ENCODE measurements at places on chromosomes 6 and 20.

DNA sequence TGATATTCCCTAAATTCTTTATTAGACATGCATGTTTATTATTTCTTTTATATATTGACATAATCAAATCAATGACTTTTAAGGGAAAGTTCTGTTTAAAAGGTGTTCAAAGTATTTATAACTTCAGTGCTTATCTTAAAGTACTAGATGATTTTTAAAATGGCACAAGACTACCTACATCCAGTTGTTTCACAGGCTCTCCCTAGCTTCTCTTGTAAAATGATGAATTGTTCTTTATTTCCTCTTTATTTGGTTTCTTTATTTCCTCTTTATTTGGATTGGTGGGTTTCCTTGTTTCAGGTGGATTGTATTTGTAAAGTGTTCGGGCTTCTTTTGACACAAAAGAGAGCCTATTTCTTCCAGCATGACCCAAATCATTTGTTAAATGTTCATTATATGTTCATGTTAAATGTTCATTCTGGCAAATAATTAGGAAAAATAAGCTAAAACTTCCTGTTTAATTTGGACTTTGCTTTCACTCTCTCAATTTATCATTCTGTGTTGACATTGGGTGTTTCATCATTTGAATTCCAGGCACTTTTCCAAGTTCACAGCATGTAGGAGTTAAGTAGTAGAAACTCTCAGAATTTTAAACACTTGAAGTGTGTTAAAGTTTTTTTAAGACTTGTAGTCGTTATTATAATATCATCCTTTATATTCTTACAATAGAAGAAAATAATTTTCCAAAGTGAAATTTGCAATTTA lies 24.6 kb downstream of the MLIP start:
- no peak for DNase-seq

DNA sequence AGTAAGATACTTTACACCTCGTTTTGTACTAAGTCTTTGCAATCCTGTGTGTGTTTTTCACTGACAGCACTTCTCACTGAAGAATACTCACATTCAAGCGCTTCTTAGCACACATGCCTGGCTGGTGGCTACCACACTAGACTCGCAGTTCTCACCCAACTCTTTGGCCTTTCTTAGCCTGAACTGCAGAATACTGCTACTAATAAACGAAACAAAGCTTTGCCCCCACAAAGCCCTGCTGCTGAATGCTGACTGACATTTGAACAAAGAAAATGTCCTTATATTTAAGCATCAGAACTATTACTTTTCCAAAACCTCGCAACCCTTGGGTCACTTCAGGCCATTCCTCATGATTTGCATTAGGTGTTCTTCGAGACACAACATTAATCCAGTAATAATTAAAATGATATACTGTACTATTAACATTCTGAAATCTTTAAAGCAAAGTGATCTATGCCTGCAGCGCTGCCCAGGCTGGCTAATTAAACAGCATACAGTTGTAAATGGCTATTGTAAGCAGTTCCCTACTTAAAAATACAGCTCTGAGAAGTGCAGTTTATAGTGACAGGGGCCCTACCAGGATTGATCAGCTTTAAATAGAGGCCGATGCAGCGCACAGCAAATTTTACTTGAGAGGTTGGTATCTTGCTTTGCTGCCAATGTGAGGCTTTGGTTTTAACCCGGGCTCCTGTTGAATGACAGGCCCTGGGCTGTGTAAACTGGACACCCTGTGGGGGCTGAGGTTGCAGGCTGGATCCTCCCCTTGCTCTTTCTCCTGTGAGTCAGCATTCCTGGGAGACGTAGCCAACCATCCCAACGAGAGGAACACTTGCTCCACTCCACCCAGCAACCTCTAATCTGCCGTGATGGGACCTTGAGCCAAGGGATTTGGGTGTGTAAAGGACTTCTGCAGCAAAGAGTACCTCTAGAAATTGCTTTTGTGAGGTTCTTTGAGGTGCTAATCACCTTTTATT lies 899.0 kb downstream of the TFAP2A start:
- DNase-seq = no peak

DNA sequence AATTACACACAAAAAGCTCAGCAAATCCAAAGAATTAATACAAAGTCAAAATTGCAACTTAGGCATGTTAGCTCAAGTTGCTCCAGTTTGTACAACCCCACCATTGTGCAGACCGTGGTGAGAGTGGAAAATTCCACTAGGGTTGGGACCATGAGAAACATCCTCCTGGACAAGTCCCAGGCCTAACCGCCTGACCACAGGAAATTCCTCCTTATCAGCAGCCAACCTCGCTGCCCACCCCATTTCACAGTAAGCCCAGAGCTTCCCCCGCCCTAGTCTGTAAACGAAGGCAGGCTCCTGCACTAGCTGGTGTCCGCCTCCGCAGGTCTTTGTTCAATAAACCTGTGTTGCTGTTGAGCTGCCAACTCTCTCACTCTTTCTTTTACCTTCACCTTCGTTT lies 1023.3 kb downstream of the EYS start:
- DNase-seq = no peak

DNA sequence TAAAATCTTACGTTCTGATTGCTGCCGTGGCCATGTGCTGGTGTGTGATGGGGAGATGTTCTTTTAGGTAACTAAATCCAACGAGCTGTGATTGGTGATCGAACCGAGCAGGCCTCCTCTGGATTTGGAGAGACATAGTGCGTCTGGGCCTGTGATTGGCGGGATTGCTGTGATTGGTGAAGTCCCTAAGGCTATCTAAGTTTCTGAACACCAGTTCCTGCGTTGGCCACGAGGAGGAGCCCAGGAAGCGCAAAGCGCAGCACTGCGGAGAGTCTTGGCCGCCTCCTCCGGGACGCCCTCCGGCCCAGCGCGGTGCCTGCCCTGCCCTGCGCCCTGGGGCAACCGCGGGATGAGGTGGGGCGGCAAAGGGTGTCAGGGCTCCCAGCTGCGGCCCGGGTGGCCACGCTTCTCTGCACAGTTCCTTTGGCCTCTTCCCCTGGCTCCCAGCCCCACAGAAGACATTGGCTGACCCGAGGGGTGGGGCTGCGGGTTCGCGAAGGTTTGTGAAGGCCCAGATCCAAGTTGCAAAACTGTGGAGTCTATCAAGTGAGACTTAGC lies 33.0 kb downstream of the HNF4A start:
- no peak for DNase-seq

DNA sequence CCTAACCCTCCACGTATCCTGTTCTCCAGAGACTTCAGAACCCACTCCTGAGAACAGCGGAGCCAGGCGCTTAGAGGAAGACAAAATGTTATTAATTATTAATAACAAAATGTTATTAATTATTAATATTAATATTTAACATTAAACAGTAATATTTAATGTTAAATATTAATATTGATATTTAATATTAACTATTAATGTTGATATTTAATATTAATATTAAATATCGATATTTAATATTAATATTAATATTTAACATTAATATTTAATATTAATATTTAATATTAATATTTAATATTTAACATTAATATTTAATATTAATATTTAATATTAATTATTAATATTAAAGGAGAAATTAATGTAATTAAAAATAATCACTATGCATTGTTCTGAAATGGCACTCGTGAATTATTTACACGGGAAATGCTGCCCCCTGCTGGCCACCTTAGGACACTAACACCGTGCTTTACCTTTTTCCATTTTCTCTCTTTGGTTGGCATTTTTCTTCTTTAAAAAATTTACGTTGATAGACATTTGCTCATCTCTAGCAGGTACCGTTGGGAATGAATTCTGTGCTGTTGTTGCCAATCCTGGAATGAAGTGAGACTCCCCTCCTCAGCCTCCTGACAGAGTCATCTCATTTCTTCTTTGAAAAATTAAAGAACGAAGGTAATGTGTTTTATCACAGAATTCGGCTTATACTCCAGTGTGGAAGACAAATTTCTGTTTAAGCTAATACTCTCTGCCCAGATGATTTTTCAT lies 7.5 kb upstream of the GGTLC1 start:
- DNase-seq = no peak

- DNase-seq = no peak
Observed at GRCh38 chr6:11824986-11825385, 46.4 kb upstream of the ADTRP start.

DNA sequence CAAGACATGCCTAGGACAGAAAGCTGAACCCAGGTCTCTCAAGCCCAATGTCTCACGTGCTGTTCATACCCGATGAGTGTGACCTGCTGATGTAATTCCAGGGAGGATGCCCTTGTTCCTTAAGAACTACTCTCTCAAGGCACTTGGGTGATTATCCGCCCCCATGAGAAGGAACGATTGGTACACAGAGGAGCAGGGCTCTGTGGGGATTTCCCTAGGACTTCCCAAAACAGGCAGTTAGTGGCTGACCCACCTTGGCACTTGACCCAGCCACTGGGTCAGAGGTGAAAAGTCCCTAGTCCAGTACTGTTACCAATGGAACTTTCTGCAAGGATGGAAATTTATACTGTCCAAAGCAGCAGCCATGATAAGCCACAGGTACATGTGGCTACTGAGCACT lies 9.2 kb upstream of the BPIFB6 start:
- no peak for DNase-seq

DNA sequence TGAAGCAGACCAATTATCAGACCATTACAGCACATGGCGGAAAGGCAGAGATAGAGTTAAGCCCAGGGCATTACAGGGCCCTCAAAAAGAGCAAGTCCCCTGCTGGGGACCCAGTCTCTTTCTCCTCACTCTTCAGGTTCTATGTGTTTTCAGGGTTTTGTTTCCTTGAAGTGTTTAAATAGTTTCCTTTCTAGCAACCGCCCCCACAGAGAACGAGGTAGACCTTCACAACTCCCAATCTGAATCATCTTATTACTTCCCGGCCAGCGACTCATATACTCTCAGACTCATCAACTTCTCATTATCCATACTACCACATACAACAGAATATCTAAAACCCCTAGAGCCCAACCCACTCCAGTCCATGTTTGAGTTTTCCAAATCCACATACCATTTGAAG lies 526.6 kb upstream of the ARID1B start:
- no peak for DNase-seq

- no peak for DNase-seq
Observed at GRCh38 chr20:18252597-18253451, 35.5 kb upstream of the ZNF133 start.

DNA sequence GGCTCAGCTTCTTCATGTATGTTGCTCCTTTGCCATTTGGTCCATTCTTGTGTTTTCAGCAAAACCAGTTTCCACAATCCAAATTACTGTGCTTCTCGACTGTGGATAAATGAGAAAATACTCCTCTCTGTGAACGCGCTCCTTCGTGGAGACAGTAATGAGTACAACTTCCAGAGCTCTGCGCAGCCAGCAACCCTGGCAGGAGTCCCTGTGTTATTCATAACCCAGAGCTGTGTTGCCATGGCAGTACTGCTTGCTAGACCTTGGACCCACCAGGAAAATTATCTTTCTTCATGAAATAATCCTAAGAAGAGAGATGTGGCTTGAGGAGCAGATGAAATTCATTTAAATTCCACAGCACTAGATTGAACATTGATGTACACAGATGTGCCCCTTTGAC lies 73.7 kb downstream of the SLC22A3 start:
- DNase-seq = no peak

GRCh38 chr20:11364736-11365135 lies 553.0 kb upstream of the BTBD3 start:
- DNase-seq = no peak

DNA sequence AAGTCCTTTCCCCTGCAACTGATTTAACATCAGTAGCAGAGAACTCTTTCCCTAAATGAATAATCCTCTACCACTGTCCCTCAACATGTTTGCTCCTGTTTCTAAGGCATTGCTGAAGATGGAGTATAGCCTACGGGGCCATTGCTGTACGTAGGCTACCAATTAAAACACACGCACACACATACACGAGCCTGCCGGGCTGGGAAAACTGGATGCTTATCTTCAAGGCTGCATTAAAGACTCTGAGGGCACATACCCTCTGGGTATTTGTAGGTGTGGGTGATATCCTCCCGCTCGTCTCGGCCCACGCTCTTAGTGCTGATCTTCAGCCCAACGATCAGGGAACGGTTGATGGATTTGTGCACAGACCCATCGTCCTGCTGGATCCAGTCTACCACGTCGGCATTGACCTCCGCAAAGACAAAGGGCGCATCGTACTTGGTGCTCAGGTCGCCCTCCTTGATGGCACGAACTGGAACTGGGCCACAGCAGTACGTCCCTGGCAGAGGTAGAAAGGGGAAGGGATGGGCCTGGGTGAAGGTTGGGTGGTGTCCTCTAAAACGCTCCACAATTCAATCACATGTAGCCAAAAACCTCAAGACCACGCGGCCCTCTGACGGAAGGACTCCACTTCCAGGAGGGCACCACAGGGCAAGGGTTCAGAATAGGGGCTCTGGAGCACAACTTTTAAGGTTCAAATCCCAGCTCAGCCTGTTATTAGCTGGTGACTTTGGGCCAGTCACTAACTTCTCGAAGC lies 25.7 kb downstream of the TGM2 start:
- no peak for DNase-seq

DNA sequence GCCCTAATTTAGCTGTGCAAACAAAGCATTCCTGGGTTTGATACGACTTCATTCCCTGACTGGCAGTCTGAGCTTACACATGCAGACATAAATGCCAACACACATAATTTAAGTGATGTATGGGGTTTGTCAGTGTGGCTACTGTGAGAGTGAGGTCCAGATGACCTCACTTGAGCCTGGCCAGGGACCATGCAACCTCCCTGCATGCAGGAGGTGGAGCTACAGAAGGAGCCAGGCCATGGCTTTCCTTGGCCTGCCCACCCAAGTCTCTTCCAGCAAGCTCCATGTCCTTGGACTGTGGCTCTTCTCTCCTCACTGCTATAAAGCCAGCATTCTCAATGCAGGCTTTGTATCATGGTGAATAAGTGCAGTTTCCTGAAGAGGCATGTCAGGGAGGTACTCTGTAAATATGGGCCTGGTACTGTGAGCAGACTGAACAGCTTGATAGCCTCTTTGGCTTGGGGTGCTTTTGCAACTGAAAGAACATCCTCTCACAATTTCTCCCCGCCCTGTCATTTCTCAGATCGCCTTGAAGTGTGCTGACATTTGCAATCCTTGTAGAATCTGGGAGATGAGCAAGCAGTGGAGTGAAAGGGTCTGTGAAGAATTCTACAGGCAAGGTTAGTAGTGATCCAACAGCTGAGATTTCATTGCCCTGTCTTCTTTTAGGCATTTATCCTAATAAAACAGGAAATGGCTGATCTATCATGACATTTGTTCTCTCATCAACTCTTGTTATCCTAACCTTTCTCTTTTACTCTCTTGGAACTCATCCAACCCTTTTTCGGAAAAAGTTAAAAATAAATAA lies 69.2 kb downstream of the MTFR2 start:
- no peak for DNase-seq

DNA sequence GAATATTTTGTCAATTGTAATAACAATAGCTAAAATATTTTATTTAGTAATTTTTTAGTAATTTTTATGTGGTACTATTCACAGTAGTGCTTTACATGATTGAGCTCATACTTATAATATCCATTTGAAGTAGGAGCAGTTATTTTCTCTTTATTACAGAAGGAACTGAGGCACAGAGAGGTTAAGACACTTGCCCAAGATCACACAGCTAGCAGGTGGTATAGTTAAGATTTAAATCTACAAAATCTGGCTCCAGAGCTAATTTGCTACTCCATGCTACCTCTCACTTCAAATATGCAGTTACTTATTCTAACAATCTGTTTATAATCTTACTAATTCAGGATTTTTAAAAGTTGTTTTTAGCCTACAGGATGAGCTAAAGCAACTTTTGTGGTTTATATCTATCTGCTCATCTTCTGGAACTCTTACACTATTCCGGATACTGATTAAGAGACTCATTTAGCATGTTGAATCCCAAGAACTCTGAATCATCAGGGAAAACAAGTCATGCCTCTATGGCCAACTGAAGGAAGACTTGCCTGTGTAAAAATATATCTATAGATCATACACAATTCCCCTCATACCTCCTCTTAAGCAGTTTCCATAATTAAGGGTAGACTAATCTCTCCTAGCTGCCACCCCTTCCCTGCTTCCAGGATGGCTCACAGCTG lies 324.2 kb downstream of the UBE3D start:
- DNase-seq = no peak

GRCh38 chr20:14197097-14197496 lies 140.3 kb downstream of the FLRT3 start:
- no peak for DNase-seq

Measured in cortex of kidney (tissue), 1 donor.